ENCODE measurements at places on chromosomes 2 and 18.

- DNase-seq: peak; percentile 6
These were observed 63.2 kb upstream of the ACAA2 start for GRCh38 chr18:49876536-49876935.

DNA sequence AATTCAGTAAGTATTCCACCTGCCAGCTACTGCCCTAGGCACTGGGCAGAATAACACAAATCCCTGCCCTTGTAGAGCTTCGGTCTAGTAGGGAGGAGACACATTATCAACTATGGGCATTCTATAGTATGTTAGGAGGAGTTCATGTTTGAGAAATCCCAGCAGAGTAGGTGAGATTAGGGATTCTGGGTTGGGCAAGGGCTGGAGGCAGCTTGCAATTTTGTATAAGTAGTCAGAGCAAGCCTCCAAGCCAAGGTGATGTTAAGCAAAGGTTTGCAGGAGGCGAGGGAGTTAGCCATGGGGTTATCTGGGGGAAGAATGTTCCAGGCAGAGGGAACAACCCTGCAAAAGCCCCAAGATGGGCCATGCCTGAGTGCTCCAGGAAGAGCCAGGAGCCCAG, 187.9 kb upstream of the HS6ST1 start:
- no peak for DNase-seq

DNA sequence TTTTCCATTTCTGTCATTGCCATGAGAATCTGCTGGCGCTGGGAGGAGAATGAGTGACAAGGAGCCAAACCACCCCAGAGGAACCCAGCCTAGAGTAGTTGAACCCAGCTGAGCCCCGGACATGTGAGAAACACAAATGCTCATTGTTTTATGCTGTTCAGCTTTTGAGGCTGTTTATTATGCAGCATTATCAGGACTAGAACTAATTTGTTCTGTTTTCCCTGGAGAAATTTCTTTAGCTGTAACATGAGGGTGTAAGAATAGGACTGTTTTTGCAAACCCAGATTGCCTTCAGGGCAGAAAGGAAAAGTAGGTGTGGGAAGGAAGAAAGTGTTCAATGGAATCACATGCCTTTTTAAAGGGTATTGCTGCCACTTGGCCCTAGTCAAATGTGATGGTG, 28.5 kb upstream of the DOCK10 start:
- no peak for DNase-seq

GRCh38 chr2:38723173-38723572, 28.0 kb downstream of the SRSF7 start:
- no peak for DNase-seq

- DNase-seq: peak; percentile 6
These were observed 68.0 kb downstream of the FAM124B start for GRCh38 chr2:224333726-224334482.

All from stromal cell of bone marrow (primary cell).